ENCODE measurements at places on chromosomes 12 and 14. TPM values are rescaled to one million over a fixed set of nuclear protein-coding genes. Genes with fewer than 3 reads are reported as not detected.

DNA sequence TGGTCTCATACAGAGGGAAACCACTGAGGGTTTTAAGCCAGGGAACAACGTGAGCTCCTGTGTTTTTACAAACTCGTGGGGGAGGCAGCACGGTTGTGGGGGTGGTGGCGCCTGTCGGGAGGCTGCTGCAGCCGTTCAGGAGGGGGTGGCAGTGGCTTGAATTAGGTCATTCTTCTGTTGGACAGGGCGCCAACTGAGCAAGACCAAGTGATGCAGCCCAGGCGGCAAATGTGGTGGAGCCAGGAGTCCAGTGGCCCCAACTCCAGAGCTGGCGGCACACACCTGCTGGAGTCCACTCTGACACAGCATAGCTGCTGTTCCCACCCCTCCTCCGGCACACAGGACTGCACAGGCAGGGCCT lies 27.8 kb downstream of the FBRSL1 start:
- DNase-seq: no peak

DNA sequence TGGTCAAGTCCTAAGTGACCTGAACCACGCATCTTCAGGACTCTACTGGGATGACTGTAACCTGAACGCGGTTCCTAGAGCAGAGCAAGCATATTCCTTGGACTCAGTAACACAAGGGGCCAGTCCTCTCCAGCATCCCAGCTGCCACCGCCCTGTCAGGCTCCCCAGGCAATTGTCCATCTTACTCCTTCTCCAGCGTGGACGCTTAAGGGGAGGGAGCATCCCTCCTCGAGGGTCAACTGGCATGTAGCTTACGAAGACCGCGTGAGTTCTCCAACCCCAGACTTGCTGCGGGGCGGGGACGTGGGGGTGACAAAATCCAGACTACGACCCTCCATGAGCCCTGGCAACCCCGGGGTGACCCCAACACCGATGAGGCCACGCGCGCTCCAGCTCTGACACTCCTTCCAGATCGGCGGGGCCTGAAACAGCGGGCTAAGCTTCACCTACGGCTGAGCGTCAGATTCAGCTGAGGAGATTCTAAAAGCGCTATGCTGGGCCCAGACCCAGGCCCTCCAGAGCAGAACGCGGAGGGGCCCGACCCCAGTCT lies 846 bp upstream of the MTHFD1 start:
- no peak for DNase-seq

DNA sequence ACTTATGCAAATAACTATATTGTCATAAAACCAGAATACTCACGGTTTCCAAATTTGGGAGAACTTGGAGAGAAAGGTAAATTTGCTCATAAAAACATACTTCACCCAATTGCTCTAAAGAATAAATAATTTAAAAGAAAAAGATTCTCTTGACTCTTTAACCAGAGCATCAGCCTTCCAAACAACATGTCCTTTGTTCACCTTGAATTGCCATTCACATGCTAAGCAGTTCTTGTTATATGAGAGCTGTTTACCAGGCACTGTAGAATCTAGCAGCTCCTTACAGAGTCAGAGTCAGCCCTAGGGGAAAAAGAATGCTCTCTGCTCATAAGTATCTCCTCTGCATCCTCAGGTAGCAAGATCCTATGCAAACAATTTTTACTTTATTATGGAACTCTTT lies 10.2 kb downstream of the SLCO1A2 start:
- no peak for DNase-seq

Gene GALNT8
- not detected for total RNA-seq

Gene SLC16A7
- total RNA-seq: 0.33 TPM

Measured in Panc1 (cell line).